ENCODE measurements at places on chromosomes 6 and 20.

- no peak for DNase-seq
Measured at GRCh38 chr20:47289096-47289495, 67.4 kb downstream of the ZMYND8 start.

- no peak for DNase-seq
Measured at GRCh38 chr20:36109251-36109947, 45.1 kb upstream of the EPB41L1 start.

- DNase-seq = peak; percentile 58
Measured at GRCh38 chr6:80771941-80772340, 665.5 kb downstream of the BCKDHB start.

GRCh38 chr20:46991168-46991567, 96.5 kb downstream of the EYA2 start:
- DNase-seq = no peak

- peak; percentile 36 for DNase-seq
Measured at GRCh38 chr6:100382767-100383195, 81.9 kb downstream of the SIM1 start.

- DNase-seq = no peak
Measured at GRCh38 chr6:154230393-154230792, 126.2 kb downstream of the IPCEF1 start.

GRCh38 chr20:23232679-23233308, 117.8 kb upstream of the NXT1 start:
- DNase-seq = no peak

- DNase-seq = peak; percentile 94
Measured at GRCh38 chr6:21987501-21987957, 309.3 kb downstream of the PRL start.

- DNase-seq = no peak
Measured at GRCh38 chr6:106963544-106963943, 11.0 kb downstream of the CD24 start.

- DNase-seq = no peak
Measured at GRCh38 chr6:162728197-162728596, 423 bp downstream of the PACRG start.

GRCh38 chr6:62286470-62286843, 432 bp upstream of the KHDRBS2 start:
- no peak for DNase-seq

- DNase-seq = no peak
Measured at GRCh38 chr6:168158213-168158979, 79.4 kb upstream of the FRMD1 start.

GRCh38 chr20:50686821-50687220, 4.5 kb downstream of the RIPOR3 start:
- no peak for DNase-seq

- no peak for DNase-seq
Measured at GRCh38 chr6:135306740-135307420, 125.8 kb downstream of the MYB start.

GRCh38 chr20:43040427-43040826, 149.3 kb downstream of the PTPRT start:
- peak; percentile 5 for DNase-seq

DNA sequence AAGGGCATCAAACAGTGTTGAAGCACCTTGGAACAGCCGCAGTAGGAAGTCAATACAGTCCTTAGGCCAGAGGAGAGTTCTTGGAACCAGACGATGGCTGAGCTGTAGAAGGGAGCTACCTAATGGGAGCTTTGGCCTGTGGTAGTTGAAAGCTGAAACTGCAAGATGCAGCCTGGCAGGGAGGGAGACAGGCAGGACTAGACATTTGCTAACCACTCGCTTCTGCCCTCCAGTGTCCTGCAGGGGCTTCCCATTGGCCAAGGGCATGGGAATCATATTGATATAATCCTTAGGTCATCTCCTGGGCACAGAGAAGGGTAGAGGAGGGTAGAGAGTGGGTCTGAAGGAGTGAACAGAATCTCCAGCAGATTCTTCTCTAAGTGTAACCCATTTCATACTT, 60.4 kb downstream of the TPD52L1 start:
- no peak for DNase-seq

DNA sequence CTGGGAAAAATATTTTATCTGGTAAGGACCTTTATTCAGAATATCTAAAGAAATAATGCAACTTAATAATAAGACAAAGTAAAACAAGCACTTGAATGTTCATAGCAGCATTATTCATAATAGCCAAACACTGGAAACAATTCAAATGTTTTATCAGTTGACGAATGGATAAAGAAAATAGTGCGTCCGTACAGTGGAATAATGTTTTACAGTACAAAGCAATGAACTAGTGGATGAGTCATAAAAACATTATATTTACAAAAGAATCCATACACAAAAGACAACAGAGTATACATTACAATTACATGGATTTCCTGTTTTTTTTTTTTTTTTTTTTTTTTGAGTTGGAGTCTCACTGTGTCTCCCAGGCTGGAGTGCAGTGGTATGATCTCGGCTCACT, 12.7 kb downstream of the SMAP1 start:
- no peak for DNase-seq

DNA sequence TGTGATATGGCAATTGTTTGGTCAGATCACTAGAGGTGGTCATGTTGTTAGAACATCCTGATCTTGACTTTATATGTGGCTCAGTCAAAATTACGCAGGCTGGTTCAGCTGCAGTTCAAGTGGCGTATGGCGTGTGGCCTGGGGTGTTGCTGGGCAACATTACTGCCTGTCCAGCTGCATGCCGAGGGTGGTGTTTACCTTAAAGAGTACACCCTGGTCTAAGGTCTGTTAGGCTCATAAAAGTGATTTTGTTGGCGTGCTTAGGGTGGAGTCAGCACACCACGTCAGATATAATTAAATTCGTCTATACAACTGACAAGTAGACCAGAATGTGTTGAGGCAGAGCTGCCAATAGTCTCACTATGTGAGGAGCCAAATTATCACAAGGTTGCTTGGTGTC, 55.6 kb upstream of the NEDD9 start:
- DNase-seq = no peak

GRCh38 chr6:68186870-68187269, 448.2 kb upstream of the ADGRB3 start:
- DNase-seq = no peak

- DNase-seq = no peak
Measured at GRCh38 chr20:37673444-37673843, 20.4 kb upstream of the CTNNBL1 start.

DNA sequence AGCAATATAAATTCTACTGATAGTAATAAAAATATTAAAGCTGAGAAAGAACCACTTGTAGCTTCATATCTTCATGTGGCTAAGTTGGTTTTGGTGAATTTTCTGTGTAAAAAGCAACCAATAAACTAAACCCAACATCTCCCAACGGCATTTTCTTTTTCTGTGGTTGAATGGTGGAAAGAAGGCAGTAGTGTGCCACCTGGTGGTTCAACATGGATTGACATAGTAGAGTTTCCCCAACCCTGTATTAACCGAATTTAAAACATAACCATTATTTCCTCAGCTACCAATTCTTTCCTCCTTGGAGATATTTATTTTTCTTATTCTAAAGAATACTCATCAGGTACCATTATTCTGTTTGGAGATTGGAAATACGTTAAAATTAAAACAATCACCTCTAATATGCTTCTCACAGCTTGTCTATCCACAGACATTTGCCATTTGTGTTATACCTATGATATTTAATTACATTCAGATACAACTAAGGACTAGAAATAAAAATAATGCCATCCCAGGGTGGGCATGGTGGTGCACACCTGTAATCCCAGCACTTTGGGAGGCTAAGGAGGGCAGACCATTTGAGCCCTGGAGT, 117.1 kb upstream of the EEF1E1 start:
- DNase-seq = peak; percentile 59

DNA sequence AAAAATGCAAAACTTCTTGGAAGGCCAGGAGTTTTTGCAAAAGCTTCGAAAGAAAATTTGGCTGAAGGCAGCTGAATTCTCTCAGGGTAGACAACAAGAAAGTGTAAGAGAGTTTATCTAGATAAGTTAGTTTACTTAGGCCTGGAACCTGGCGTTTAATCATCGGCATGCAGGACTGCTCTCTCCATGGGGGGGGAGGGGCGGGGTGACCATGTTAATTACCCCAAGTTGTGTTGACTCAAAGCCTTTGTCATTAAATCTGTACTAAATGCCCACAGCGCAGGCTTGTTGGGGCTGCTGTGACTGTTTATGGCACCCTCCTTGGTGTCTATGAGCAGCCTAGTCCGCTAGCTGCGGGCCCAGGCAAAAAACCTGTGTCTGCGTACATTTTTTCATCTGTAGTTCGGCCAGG, 20.1 kb upstream of the ZNF451 start:
- DNase-seq = no peak

DNA sequence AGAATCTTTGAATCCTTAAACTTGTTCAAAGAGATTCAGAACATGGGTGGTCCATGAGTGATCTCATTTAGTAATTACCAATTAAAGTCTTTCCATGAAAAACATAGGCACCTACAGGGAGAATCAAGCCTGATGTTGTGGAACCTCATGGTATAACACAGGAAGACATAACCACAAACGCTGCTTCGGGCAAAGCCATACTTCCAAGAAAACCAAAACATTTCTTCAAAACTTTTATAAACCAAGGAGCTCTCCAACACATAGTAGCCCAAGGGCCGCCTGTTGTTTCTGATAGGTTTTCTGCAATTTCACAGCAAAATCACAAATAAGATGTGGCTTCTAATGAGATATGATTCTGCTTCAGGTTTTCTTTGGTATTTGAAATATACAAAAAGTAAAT, 2.5 kb downstream of the CHD6 start:
- no peak for DNase-seq

GRCh38 chr6:14865531-14866100, 380.3 kb upstream of the JARID2 start:
- peak; percentile 48 for DNase-seq

DNA sequence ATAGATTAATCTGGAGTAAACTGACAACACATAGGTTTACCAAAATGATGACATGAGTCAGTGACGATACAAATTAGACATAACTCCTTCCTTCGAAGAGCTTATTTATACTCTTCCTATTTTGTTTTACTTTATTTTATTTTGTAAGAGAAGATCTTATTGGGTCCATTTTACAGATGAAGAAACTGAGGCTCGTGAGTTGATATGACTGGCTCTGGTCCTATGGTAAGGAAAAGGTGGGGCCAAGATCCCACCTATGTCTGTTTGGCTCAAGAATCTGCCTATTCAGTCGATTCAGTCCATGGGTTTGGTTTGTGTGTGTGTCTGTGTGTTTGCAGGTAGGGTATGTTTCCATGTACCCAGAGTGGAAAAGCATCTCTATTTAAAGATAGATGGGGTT, 8.4 kb upstream of the R3HDML start:
- DNase-seq = no peak

DNA sequence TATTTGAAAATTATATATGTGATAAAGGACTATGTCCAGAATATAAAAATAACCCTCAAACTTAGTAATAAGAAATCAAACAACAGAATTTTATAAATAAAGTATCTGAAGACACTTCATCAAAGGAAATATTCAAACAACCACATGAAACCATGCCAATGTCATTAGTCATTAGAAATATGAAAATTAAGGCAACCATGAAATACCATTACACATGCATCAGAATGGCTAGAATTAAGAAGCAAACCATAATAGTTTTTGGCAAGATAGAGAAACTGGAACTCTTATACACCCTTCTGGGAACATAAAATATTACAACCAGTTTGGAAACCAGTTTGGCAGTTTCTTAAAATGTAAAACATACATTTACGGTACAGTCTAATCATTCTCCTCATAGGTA, 137.2 kb upstream of the ADGRB3 start:
- DNase-seq = peak; percentile 82

DNA sequence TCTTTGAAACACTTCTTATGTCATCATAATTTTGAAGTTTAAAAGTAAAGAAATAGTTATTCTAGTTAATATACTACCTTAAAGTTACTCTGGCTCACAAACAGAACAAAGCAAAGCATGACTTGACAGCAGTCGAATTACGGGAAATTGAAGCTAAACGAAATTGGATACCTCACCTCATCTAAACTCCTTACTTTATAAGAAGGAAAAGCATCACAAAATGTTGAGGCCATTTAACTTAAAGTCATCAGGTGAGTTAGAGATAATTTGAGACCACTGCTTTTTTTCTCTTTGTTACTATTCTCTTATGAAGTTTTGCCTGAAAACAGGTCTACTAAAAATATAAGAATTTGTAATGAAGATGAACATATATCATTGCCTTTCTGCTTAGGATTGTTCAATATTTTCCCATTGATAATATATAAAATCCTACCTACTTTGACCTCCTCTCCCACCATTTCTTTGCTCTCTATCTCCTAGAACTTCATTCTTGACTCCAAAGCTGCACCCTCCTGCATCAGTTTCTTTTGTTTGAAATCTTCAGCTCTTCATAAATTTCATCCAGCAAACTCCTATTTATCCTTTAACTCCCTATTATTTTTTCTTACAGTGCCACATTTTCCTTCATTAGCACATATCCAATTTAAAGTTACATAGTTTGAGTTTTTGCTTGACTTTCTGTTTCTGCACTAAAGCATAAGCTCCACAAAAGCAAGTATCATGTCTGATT, 510.7 kb upstream of the ZNF337 start:
- DNase-seq = no peak

DNA sequence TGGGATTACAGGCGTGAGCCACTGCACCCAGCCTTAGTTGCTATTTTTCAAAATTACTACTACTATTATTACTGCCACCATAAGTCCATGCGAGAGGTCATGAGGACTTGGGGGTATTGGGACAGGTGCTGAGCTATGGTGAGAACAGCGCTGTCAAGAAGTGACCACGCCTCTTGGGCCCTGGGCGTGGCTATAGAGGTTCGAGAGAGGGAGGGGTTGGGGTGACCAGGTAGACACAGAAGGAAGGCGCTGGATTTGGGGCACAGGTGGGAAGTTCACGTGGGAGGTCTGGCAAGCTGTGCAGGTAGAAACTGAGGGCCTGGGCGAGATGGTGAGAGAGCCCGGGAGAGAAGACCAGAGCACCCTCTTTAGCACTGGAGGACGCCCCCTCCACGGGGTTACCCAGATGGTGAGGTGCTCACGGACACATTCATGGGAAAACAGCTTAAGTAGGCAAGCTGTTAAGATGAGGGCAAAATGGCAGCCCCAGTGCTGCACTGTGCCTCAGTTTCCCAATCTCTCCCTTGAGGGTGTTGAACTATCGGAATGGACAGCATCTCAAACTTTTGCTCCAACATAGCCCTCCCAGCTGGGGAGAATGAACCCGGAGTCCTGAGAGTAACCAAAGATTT, 61.0 kb downstream of the RAB44 start:
- DNase-seq = no peak

- DNase-seq = no peak
Measured at GRCh38 chr6:17103715-17104114, 1.9 kb downstream of the STMND1 start.
